ENCODE measurements at places on chromosomes 13 and 19.

GRCh38 chr19:40555978-40556689, 20.5 kb upstream of the SHKBP1 start:
- no peak for DNase-seq

- no peak for DNase-seq
Measured at GRCh38 chr19:49094505-49095482, 9.5 kb downstream of the SNRNP70 start.

GRCh38 chr13:24493356-24493755, 19.2 kb downstream of the PARP4 start:
- DNase-seq: no peak

- DNase-seq: peak; percentile 21
Measured at GRCh38 chr13:42594481-42595252, 20.7 kb downstream of the TNFSF11 start.

DNA sequence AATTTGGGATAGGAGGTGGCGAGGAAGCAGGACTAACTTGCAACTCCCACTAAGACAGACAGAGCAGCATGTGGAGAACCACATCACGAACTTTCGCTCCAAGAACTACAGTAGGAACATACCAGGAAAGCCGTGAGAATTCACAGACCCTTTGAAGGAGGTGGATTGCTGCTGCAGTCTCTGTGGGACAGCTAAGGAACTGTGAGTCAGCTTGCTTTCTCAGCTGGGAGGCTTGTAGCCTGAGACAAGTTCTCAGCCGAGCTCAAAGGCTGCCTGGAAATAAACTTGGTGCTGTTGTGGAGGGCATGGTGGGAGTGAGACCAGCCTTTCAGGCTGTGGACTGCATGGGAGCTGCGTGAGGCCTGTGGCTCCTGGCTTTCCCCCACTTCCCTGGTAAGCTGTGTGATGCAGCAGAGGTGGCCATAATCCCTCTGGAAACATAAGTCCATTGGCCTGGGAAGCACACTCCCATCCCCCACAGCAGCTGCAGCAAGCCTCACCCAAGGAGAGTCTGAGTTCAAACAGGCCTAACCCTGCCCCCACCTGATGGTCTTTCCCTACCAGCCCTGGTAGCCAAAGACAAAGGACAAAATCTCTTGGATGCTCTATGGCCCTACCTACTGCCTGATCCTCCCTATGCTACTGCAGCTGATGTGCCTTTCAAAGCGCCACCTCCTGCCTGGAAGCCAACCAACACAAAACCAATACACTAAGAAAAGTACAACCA, 441.1 kb upstream of the HTR2A start:
- no peak for DNase-seq

GRCh38 chr13:35723053-35723461, 246.6 kb upstream of the MAB21L1 start:
- no peak for DNase-seq

GRCh38 chr19:47778954-47779351, 450 bp downstream of the SELENOW start:
- no peak for DNase-seq

- DNase-seq: no peak
Measured at GRCh38 chr13:42401376-42401775, 129.4 kb downstream of the AKAP11 start.

DNA sequence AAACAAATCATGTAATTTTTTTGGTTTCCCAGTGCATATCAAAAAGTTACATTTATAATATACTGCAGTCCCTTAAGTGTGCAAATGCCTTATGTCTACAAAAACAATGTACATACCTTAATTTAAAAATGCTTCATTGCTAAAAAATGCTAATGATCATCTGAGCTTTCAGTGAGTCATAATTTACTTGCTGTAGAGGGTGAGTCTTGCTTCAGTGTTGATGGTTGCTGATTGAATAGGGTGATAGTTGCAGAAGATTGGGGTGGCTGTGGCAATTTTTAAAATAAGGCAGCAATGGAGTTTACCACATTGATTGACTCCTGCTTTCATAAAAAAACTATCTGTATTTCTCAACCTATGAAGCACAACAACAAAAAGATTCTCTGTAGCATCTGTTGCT, 613.9 kb downstream of the TBC1D4 start:
- no peak for DNase-seq

GRCh38 chr13:113598481-113598880, 13.9 kb downstream of the TFDP1 start:
- DNase-seq: no peak

DNA sequence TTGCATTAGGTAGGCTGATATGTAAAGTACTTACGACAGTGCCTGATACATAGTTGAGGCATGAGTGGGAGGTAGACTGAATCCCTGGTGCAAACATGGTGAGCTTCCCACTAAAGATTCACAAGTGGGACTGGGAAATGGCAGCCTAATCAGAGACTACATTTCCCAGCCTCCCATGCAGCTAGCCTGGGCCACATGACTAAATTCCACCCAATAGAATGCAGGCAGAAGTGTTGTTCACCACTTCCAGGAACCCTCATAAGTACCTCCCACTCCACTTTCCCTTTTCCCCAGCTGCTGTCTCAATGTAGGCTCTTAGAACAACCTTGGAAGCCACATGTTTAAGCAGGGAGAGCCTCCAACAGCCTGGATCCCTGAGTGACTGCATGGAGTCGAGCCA, 104.9 kb downstream of the CACNA1A start:
- DNase-seq: no peak

GRCh38 chr19:7500811-7501450, 12.1 kb upstream of the PEX11G start:
- peak; percentile 42 for DNase-seq

- no peak for DNase-seq
Measured at GRCh38 chr13:112806739-112807652, 117.2 kb downstream of the ATP11A start.

DNA sequence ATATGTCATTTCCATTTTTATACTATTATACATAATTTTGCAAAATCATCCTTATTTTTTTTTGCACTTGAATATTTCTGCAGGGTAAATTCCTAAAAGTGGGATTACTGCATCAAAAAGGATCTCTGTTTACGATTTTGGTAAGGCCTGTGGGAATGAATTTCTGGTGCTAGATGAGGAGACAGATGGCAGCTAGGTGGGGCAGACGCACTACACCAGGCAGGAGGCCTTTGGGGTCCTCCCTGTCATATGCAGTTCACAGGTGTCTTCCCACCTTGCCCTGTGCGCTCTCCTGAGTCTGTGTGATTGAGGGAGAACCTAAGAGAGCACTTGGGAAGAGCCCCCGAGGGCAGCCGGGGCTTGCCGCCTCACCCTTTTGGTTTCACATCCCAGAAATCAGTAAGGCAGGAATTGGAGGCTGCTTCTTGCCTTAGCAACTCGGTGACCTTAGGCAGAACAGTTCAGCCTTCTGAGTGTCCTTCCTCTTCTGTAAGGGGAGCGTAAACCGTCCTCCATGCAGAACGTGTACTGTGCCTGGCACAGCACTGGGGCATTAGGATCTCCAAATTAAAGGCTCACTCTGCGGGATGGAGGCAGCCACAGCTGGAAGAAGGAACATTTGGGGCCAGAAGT, 13.4 kb upstream of the GJB2 start:
- no peak for DNase-seq

GRCh38 chr13:109725297-109725696, 61.1 kb downstream of the IRS2 start:
- DNase-seq: no peak

- no peak for DNase-seq
Measured at GRCh38 chr19:29812881-29813275, 1.1 kb downstream of the CCNE1 start.

DNA sequence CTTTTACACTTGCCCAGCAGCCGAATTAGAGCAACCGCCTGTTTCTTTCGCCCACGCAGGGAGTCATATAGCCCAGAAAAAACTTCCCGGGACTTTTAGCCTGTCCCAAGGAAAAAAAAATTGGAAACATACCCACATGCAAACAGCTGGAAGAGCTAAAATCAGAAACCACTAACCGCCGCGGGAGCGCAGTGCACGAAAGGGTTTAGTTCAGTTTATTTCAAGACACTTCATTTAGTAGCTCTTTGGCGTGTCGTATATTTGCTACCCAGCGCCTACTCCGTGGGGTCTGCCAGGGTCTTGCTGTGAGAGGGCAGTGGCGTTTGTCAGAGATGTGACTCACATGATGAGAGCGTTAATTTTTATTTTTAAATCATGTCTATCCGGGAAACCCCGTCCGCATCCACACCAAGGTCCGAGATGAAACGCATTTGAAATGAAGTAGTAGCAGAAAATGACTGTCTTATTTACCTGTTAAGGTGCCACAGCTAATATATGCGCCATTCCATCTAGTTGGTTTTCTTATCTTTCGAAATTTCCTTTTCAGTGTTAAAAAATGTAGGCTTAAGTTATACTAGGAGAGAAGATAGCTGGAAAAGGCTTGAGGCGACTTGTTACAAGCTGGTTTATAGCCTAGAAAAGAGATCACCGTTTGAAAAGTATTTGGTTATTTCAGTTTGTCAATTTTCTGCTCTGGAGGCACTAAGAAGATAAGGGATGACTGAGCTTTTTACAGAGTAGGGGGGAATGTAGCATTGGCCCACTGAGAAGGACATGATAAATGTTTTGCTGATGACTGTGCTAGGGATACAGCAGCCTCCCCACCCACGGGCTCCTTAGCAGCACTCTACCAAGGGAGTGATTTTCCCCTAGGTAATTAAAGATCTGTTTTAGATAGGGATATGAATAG, 1.7 kb downstream of the KLF5 start:
- DNase-seq: peak; percentile 1

DNA sequence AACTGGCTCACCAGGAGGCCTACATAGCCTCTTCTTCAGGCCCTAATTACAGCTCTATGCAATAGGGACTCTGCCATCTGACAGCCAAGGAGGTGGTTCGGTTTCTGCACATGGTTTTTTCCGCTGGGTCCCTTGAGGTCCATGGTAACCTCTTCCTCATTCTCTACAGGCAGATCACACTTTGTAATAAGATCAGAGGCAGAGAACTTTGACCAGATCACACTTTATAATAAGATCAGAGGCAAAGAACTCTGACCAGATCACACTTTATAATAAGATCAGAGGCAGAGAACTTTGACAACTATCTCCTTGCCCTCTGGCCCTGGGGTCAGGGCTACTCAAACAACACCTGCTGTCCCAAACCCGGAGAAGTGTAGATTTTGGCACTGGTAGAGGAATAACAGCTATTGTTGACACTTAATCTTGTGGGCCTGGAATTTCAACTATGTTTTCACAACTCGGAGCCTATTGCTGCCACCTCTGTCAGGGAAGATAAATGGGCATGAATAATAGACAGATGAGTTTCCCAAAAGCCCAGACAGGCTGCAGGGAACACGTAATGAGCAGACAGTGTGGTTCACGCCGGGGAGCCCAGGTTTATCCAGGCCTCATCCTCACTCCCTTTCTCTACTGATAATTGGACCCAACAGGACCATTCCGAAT, 246.1 kb downstream of the UQCRFS1 start:
- no peak for DNase-seq

DNA sequence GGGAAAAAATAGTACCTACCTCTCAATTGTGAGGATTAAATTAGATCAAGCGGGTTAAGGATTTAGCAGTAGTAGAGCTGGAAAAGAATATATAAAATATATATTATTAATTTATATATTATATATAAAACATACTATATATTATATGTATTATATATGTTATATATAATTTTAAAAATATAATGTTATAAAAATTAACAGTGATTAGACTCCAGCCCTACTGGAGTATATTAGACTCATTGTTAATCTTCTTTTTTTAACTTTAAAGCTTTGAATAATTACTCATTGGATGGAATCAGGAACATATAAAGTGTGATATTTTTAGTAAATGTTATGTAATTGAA, 380 bp upstream of the MRPL54 start:
- DNase-seq: no peak

- no peak for DNase-seq
Measured at GRCh38 chr19:1182727-1183126, 8.7 kb upstream of the SBNO2 start.

DNA sequence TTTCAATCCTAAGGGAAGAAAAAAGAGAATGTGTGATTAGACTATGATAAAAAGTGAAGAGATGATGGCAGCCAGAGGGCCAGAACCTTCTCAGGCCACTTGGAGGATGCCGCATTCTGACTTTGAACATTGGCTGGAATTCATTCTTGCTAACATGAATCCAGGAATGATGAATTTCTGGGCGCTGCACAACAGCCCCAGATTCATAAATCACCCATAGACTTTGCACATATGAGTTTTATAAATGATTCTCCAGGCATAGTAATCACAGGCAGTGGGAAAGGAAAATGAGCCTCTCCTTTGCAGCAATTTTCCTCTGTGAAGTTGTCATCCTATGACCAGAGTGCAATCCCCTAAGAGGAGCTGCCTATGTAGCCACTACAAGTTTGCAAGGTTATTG, 555.4 kb downstream of the KCTD12 start:
- DNase-seq: no peak

Data from stimulated activated naive CD4-positive, alpha-beta T cell treated with Interleukin-2 at 50 U/mL for 16 hours (primary cell).